Cardiac septum (tissue), 1 donor: ENCODE measurements at places on chromosomes 11 and 22. TPM values are rescaled to one million over a fixed set of nuclear protein-coding genes. Genes with fewer than 3 reads are reported as not detected.

The OR5B12 gene
- total RNA-seq, result not detected

The RAG2 gene
- not detected for total RNA-seq

GRCh38 chr11:79101656-79102055 lies 339.2 kb downstream of the TENM4 start:
- DNase-seq, result no peak

The MYH9 gene
- total RNA-seq, result 282 TPM
